ENCODE measurements at places on chromosomes 6 and 20.

DNA sequence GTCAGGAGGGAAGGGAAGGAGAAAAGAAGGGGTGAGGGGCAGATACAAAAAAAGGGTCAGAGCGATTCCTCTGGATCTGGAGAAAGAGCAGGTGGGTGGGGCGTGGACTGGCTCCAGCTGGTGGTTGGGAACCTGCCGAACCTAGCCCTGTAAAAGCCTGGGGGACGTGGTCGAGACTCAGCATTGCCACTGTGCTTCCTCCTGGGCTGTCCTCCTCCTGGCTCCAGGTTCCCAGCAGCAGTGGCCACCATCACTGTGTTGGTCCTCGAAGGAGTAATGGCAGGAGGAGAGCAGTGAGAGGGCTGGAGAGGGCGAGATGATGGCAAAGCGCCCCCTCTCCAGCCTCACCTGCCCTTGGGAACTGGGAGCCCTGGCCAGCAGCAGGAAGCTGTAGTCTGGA is 3.5 kb upstream of the RAET1L start:
- no peak for DNase-seq
- peaks cover 78% of the 10 kb centered on the region for H3K27me3 ChIP-seq
- peaks cover 11% of the 10 kb centered on the region for H3K4me1 ChIP-seq
- H3K36me3 ChIP-seq: no peaks in the 10 kb centered on the region
- H3K4me3 ChIP-seq: no peak overlapping the region

GRCh38 chr20:44780226-44780625 is 30.1 kb downstream of the RIMS4 start:
- H3K27ac ChIP-seq: no peak overlapping the region
- H3K36me3 ChIP-seq: no peaks in the 10 kb centered on the region
- peak; percentile 44 for DNase-seq
- no peak overlapping the region for H3K4me3 ChIP-seq
- no peaks in the 10 kb centered on the region for H3K4me1 ChIP-seq
- H3K27me3 ChIP-seq: peaks cover 2% of the 10 kb centered on the region

DNA sequence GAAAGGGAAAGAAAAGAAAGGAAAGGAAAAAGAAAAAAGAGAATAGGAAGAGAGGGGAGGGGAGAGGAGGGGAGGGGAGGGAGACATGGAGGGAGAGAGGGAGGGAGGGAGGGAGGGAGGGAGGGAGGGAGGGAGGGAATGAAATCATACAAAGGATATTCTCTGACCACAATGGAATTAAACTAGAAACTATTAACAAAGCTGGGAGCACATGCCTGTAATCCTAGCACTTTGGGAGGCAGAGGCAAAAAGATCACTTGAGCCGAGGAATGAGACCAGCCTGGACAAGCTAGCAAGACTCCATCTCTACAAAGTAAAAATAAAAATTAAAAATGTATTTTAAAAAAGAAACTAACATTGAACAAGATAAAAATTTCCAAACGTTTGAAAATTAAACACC is 62.8 kb downstream of the ILRUN start:
- no peaks in the 10 kb centered on the region for H3K27me3 ChIP-seq
- H3K27ac ChIP-seq: no peak overlapping the region
- DNase-seq: no peak
- H3K36me3 ChIP-seq: no peaks in the 10 kb centered on the region

GRCh38 chr6:155872961-155873360 is 417.3 kb upstream of the NOX3 start:
- no peaks in the 10 kb centered on the region for H3K27me3 ChIP-seq
- H3K4me1 ChIP-seq: no peaks in the 10 kb centered on the region
- no peak for DNase-seq
- H3K36me3 ChIP-seq: no peaks in the 10 kb centered on the region
- H3K4me3 ChIP-seq: no peak overlapping the region

GRCh38 chr6:29483735-29484134 is 4.0 kb downstream of the MAS1L start:
- no peak overlapping the region for H3K27ac ChIP-seq
- H3K4me1 ChIP-seq: peaks cover 7% of the 10 kb centered on the region
- no peak for DNase-seq
- H3K36me3 ChIP-seq: no peaks in the 10 kb centered on the region

GRCh38 chr6:101016163-101016562 is 135.0 kb upstream of the ASCC3 start:
- no peak overlapping the region for H3K4me3 ChIP-seq
- no peaks in the 10 kb centered on the region for H3K36me3 ChIP-seq
- H3K27me3 ChIP-seq: no peaks in the 10 kb centered on the region
- peaks cover 2% of the 10 kb centered on the region for H3K4me1 ChIP-seq
- DNase-seq: no peak

GRCh38 chr6:135630789-135631376 is 133.3 kb upstream of the AHI1 start:
- H3K4me3 ChIP-seq: no peak overlapping the region
- no peak overlapping the region for H3K27ac ChIP-seq
- no peak for DNase-seq
- H3K36me3 ChIP-seq: no peaks in the 10 kb centered on the region
- no peaks in the 10 kb centered on the region for H3K4me1 ChIP-seq

GRCh38 chr20:64022671-64023360 is 13.2 kb upstream of the C20orf204 start:
- no peaks in the 10 kb centered on the region for H3K4me1 ChIP-seq
- no peaks in the 10 kb centered on the region for H3K27me3 ChIP-seq
- no peak for DNase-seq
- H3K4me3 ChIP-seq: no peak overlapping the region

- no peak overlapping the region for H3K4me3 ChIP-seq
- H3K36me3 ChIP-seq: no peaks in the 10 kb centered on the region
- peaks cover 18% of the 10 kb centered on the region for H3K4me1 ChIP-seq
- H3K27ac ChIP-seq: no peak overlapping the region
Measured at GRCh38 chr6:118783931-118784550, 109.9 kb upstream of the ASF1A start.
